NCI-H2081 (cell line): ENCODE measurements at places on chromosomes 7 and 10.

- no peak for DNase-seq
Measured at GRCh38 chr7:157397036-157397720, 60.4 kb downstream of the DNAJB6 start.

DNA sequence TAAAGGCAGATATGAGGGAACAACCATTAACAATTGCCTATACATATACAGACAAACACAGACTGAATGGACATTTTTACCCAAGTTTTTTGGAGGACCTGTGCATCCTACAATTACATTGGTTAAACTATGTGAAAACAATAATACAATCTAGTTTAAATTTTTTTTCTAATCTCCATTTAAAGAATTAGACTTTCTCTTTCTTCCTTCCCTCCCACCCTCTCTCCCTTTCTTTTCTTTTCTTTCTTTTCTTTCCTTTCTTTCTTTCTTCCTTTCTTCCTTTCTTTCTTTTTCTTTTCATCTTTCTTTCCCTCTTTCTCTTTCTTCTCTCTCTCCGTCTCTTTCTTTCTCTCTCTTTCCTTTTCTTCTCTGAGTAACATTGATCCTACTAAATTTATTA is 183.7 kb downstream of the HDAC9 start:
- DNase-seq = no peak

- peak; percentile 44 for DNase-seq
Measured at GRCh38 chr7:96707901-96708774, 1.5 kb downstream of the SEM1 start.

GRCh38 chr10:60237977-60238758 is 151.5 kb downstream of the ANK3 start:
- peak; percentile 9 for DNase-seq

GRCh38 chr7:125516194-125516593 is 586.6 kb upstream of the POT1 start:
- peak; percentile 93 for DNase-seq
